ENCODE measurements at places on chromosomes 7 and 10.

DNA sequence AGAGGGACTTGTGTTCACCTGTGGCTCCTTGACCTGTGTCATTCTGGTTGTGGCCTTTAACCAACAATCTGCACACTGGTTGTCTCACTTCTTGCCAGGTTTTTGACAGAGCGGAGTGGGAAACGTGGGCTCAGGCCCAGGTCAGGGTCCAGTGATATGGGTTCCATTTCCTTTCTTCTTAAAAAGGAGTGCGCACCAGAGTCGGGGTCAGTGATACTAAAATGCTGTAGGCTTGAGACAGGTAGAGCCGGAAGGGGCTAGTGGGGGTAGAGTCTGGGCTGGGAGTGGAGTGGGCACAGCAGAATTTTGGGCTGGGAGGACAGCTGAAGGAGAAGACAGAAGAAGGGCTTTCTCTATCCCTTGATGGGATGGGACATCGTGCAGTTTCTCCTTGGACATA, 61.2 kb downstream of the SH2D4B start:
- no peak for DNase-seq

GRCh38 chr7:96508371-96508770, 186.5 kb upstream of the SLC25A13 start:
- DNase-seq, result no peak

DNA sequence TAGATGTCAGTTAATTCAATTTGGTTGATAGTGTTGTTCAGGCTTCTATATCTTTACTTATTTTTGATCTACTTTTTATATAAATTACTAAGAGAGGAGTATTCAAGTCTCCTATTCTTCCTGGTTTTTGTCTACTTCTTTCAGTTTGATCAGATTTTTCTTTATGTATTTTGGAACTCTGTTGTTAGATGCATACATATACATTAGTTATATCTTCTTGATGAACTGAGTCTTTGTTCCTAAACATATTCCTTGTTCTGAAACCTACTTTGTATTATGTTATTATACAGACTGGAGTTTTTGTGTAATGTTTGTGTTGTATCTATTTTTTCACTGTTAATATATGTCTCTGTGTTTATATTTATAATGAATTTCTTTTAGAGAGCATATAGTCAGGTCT, 118.8 kb downstream of the LRMDA start:
- DNase-seq, result no peak

DNA sequence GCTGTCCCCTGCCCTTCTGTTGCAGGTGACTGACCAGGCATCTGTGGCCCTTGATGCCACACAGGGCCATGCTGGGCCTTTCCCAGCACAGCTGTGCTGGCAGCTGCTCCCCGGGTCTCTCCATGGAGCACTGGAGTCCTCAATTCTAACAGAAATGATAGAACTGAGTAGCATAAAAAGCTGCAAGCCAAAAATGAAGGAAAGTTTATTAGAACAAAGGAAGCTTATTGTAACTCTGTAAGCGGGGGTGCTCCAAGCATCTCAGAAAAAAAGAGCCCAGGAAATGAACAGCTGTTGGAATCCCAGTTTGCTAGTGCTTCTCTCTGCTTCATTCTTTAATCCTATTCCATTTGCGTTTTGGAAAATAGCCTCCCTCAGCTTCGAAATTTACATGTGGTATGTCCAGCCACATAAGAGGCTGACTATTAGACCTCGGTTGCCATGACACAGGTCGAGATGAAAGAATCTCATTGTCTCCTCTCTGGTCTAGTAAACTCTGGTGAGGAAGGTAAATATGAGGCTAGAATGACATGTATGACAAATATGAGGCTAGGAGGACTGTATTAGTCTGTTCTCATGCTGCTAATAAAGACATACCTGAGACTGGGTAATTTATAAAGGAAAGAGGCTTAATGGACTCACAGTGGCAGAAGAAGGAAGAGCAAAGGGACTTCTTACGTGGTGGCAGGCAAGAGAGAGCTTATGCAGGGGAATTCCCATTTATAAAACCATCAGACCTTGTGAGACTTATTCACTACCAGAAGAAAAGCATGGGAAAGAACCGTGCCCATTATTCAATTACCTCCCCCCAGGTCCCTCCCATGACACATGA, 23.7 kb downstream of the EPDR1 start:
- no peak for DNase-seq

DNA sequence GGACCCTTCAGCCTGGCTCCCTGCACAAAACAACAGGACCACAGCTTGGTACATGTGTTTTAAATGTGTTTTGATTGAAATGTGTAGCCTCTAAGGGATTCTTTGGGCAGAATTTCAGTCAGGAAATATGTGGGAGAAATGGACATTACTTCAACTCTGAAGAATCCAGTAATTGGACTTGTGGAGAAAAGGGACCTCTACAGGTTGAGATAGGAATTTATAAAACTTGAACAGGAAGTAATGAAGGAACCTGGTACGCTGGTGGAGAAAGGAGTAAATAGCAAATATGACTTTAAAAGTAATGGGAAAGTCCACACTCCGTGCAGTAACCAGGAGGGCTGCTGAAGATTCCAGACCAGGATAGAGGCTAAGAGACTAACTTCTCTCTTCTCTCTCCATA, 220.5 kb downstream of the LHFPL3 start:
- no peak for DNase-seq

GRCh38 chr7:108114117-108114841, 15.9 kb downstream of the LAMB4 start:
- peak; percentile 29 for DNase-seq

DNA sequence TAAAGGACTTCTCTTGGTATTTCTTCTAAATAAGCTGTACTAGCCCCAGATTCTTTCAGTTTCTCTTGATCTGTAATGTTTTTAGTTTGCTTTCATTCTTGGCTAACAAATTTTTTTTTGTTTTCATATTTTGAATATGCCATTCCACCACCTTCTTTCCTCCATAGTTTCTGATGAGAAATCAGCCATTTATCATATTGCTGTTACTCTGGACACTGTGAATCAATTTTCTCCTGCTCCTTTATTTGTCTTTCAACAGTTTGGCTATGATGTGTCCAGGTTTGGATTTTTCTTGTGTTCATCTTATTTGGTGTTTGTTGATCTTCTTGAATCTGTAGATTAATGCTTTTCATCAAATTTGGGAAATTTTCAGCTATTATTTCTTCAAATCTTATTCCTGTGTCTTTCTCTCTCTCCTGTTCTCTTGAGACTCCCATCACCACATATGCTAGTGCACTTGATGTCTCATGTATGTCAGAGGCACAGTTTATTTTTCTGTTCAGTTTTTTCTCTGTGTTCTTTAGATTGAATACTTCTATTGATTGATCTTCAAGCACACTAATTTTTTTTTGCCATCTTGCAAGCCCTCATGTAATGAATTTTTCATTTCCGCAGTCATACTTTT, 15.0 kb downstream of the ELFN1 start:
- DNase-seq, result no peak

DNA sequence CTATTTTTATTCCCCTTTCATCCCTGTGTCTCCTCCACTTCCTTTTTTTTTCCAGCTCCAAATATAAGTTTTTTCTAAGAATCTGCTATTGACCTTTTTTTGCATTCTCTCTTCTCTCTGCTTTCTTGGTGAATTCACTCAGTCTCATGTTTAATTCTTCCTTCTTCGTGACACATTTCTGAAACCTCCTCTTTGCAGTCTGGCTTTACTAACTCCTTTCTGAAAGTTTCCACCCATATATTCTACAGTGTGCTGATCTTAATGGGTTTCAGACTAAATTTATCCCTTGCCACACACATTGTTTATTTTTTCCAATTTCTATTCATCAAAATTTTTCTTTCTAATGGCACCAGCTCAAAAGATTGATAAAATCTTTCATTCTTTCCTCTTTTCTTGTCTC, 47.8 kb upstream of the CALD1 start:
- DNase-seq, result no peak

DNA sequence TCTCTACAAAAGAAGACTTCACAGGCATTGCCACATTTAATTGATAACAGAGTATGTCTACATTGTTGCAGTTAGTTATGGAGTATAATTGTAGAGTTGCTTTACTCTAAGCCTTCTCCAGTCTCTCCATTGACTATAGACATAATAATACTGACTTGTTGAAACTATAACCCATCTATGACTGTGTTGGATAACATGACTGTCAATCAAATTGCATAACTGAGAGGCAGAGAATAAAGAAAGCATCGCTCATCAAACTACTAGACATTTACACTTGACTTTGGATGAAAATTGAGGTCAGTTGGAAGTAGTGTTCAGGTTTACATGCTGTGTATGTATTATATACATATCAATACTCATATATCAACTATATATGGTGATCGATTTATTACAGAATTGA, 3.4 kb upstream of the ATXN7L1 start:
- DNase-seq, result no peak

- no peak for DNase-seq
Observed at GRCh38 chr7:123789817-123790216, 41.0 kb upstream of the WASL start.

DNA sequence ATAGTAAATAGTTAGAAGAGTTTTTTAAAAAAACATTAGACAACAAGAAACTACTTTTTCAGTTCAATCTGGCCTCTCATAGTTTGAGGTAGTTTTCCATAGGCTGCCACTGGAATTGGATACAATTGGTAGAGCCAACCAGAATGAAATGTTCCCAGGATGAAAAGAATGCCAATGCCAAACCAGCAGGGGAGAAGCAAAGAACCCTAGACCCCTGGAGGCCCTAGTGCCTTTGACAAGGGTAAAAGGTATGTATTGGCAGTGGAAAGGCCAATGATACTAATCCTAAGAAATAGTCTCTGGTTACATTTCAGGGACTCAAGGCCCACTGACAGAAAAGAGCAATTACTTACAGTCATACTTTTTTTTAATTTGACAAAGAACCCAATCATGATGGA, 77.4 kb upstream of the SEM1 start:
- peak; percentile 25 for DNase-seq

DNA sequence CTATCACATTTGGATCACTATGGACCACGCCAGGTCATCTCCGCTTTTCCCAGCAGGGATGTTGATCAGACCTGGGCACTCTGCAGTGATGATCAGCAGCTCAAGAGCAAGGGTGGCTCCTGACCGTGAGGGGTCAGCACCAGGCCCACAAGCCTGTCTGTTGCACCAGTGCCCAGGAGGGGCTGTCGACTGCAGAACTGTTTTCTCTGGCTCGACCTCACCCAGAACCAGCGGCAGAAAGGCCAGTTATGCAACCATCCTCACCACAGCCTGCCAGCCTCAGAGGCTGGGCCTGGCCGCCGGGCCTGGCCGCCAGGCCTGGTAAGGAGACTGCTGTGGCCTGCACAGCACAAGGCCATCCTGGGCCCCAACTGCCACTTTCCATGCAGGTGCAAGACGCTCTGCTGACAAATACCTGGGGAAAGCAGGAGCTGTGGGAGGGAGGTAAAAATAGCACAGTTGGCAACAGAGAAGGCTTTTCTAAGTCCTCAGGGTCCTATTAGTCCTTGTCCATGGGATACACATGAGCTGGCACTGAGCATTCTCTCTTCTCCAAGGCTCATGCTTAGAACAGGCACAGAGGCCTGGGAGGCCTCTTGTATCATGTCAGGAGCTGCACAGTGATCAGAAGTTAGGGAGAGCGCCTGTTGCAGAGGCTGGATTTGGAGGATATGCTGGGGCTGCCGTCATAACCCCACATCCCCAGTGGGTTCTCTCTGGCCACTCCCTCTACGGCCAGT, 17.5 kb downstream of the KCNMA1 start:
- DNase-seq, result no peak

GRCh38 chr10:91307489-91307888, 87.0 kb downstream of the PCGF5 start:
- DNase-seq, result no peak

- no peak for DNase-seq
Observed at GRCh38 chr10:50260791-50261281, 9.5 kb upstream of the ASAH2 start.

GRCh38 chr10:100288196-100288595, 1.7 kb upstream of the BLOC1S2 start:
- DNase-seq, result no peak

DNA sequence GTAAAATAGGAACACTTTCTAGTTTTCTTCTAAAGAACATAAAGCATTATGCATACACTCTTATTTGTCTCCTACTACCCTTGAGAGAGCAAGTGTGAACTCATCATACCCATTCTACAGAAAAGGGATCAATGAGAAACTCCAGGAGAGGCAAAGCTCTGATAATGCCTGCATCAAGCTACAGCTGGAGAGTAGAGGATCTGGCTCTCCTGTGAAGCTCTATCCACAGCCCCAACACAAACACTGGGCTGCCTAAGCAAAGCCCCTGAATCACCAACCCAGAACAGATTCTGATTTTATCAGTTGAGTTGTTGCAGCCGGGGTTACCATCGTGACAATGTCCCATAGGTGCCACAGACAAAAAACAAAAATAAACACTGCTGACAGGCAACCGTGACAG, 74.9 kb downstream of the NUDCD3 start:
- no peak for DNase-seq

- no peak for DNase-seq
Observed at GRCh38 chr7:112154690-112155089, 51.5 kb downstream of the DOCK4 start.

- no peak for DNase-seq
Observed at GRCh38 chr10:107826171-107826570, 661.7 kb upstream of the SORCS1 start.

GRCh38 chr10:81875467-81876252, 666 bp downstream of the NRG3 start:
- DNase-seq, result no peak

DNA sequence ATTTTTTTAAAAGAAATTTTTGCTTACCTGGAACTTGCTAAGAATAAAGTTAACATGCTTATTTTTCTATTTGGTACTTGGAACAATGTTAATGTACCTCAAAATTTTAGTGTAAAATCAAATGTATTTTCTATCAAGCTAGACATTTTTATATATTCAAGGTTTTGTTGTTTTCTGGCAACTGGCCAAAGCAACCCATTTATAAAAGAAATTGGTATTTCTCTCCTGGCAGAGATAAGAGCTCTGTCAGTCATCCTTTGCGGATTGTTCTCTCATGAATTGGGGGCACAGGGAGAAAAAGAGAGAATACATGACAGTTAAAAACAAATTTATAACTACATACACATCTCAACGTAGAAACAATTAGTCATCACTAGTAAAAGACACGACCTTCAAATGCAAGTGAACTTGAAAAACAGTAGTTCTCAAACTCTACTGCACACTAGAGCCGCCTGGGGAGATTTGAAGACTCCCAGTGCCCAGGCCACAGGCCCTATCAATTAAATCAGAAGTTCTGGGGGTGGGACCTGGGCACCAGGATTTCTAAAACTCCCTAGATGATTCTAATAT, 152.4 kb upstream of the LAMB4 start:
- no peak for DNase-seq

GRCh38 chr10:50216894-50217293, 34.4 kb downstream of the ASAH2 start:
- DNase-seq, result no peak
